Endothelial cell of coronary artery (primary cell): ENCODE measurements at places on chromosomes 2 and 18. TPM values are rescaled to one million over a fixed set of nuclear protein-coding genes. Genes with fewer than 3 reads are reported as not detected.

The PHLPP1 gene
- 3.9 and 9.6 TPM in 2 replicates for total RNA-seq

The MYO7B gene
- total RNA-seq, result 0.09 and 0.47 TPM in 2 replicates

The NOSTRIN gene
- 0.36 TPM in 1 of 2 replicates, not detected in the other for total RNA-seq

The AQP12B gene
- not detected in 2 replicates for total RNA-seq

The STK16 gene
- total RNA-seq, result 18.7 and 22.0 TPM in 2 replicates

The GNLY gene
- total RNA-seq, result not detected in 2 replicates

The CRYBA2 gene
- not detected in 2 replicates for total RNA-seq

The SCYGR3 gene
- total RNA-seq, result not detected in 2 replicates

The VWA3B gene
- total RNA-seq, result 0.19 TPM in 1 of 2 replicates, not detected in the other

The PTH2R gene
- not detected in 2 replicates for total RNA-seq

The RAMP1 gene
- total RNA-seq, result 0.19 TPM in 1 of 2 replicates, not detected in the other

The CRYGA gene
- total RNA-seq, result not detected in 2 replicates

The SOX11 gene
- not detected in 2 replicates for total RNA-seq

The PROKR1 gene
- not detected in 2 replicates for total RNA-seq

The LTBP1 gene
- 10.7 and 49.4 TPM in 2 replicates for total RNA-seq

The CXCR1 gene
- not detected in 2 replicates for total RNA-seq

The CDH19 gene
- total RNA-seq, result 0.09 TPM in 1 of 2 replicates, not detected in the other

The ST8SIA3 gene
- not detected in 2 replicates for total RNA-seq

The BOLL gene
- not detected in 2 replicates for total RNA-seq

The FOXI3 gene
- total RNA-seq, result not detected in 2 replicates
